ENCODE measurements at places on chromosomes 6 and 20. TPM values are rescaled to one million over a fixed set of nuclear protein-coding genes. Genes with fewer than 3 reads are reported as not detected.

- DNase-seq = peak; percentile 97
- H3K36me3 ChIP-seq = peaks cover 7% of the 10 kb centered on the region
- H3K27ac ChIP-seq = peak within 1 kb of the TSS; percentile 96
- H3K27me3 ChIP-seq = no peaks in the 10 kb centered on the region
- peak within 1 kb of the TSS; percentile 62 for H3K4me3 ChIP-seq
- H3K4me1 ChIP-seq = peaks cover 29% of the 10 kb centered on the region
Observed at GRCh38 chr6:26537846-26538571, at the start of gene HMGN4. Gene HMGN4 (plus strand): TSS chr6:26538366. CDS start chr6:26545207, 6,841 bp downstream.

DNA sequence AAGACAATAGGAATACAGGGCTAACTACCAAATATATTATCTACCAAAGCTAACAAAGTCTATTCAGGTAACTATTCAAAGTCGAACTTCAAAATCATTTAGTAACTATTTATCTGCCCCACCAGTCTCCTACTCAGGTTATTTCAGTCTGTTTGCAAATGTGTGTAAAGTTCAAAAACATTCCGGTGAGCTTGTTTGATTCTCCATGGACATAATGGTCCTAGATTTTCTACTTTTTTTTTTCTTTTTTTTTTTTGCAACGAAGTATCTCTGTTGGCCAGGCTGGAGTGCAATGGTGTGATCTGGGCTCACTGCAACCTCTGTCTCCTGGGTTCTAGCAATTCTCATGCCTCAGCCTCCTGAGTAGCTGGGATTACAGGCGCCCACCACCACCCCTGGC lies 236.0 kb upstream of the FOXQ1 start:
- no peak for DNase-seq
- no peaks in the 10 kb centered on the region for H3K27me3 ChIP-seq
- no peaks in the 10 kb centered on the region for H3K36me3 ChIP-seq
- H3K27ac ChIP-seq = no peak overlapping the region
- no peaks in the 10 kb centered on the region for H3K4me1 ChIP-seq

- H3K36me3 ChIP-seq = peaks cover 44% of the 10 kb centered on the region
- no peak for DNase-seq
- H3K4me1 ChIP-seq = peaks cover 6% of the 10 kb centered on the region
- no peaks in the 10 kb centered on the region for H3K27me3 ChIP-seq
- H3K27ac ChIP-seq = peak overlapping the region; percentile 52
- no peak overlapping the region for H3K4me3 ChIP-seq
Observed at GRCh38 chr20:34581341-34582184, 23.0 kb downstream of the MAP1LC3A start.

DNA sequence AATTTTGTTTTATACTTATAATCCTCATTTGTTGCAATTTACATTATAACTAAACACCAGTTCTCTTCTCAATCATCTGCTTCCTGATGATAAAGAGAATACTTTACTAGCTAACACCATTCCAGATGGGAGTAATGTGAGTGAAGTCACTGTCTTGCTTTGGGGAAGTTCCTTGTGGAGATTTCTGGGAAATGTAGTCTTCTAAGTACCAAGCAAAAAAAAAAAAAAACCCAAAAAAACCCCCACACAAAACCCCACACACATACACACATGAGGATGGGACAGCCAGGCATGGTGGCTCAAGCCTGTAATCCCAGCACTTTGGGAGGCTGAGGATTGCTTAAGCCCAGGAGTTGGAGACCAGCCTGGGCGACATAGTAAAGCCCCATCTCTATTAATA lies 2.2 kb upstream of the SNPH start:
- H3K4me1 ChIP-seq = peaks cover 12% of the 10 kb centered on the region

- H3K27me3 ChIP-seq = no peaks in the 10 kb centered on the region
- no peak overlapping the region for H3K4me3 ChIP-seq
- no peak for DNase-seq
- peaks cover 2% of the 10 kb centered on the region for H3K4me1 ChIP-seq
- H3K36me3 ChIP-seq = peaks cover 5% of the 10 kb centered on the region
- H3K27ac ChIP-seq = no peak overlapping the region
Observed at GRCh38 chr6:85669735-85670194, 27.1 kb upstream of the SYNCRIP start.

GRCh38 chr6:11613336-11613735 lies 75.8 kb downstream of the TMEM170B start:
- H3K4me3 ChIP-seq = no peak overlapping the region
- no peaks in the 10 kb centered on the region for H3K36me3 ChIP-seq
- DNase-seq = no peak
- H3K4me1 ChIP-seq = peaks cover 12% of the 10 kb centered on the region
- no peaks in the 10 kb centered on the region for H3K27me3 ChIP-seq

- DNase-seq = no peak
- H3K36me3 ChIP-seq = no peaks in the 10 kb centered on the region
- H3K4me3 ChIP-seq = no peak overlapping the region
- peak overlapping the region; percentile 45 for H3K27ac ChIP-seq
Observed at GRCh38 chr6:150719831-150720230, 120.1 kb downstream of the PLEKHG1 start.

DNA sequence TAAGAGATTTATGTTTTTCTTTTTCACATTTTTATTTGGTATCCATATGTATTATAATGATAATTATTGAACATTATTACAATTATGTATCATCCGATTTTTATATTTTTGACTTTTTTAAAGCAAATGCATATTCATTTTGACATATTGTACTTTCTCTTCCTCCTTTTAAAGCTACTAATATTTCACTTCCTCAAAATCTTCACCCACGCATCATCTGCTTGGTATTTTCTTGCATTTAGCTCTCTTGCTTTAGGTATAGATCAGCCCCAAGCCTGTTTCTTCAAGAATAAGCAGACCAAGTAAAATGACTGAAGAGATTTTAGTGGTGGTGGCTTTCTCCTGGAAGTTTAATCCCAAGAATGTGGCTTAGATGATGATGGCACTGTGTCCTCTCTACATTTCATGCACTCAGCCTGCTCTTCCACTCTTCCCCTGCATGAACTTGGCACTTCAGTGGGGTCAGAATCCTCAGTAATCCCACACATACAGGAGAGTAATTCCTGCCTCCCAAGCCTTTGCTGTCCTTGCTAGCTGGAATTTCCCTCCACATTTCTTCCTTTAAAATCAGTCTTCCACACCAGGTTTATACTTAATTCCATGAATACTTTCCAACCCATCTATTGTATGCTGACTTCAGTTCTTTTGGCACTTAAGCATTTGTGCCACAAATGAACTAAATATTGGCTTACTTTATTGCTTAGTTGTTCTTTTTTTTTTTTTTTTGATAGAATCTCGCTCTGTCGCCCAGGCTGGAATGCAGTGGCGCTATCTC lies 8.2 kb downstream of the NCOA7 start:
- DNase-seq = peak; percentile 47
- H3K4me3 ChIP-seq = no peak overlapping the region
- H3K27me3 ChIP-seq = no peaks in the 10 kb centered on the region
- no peaks in the 10 kb centered on the region for H3K4me1 ChIP-seq
- H3K27ac ChIP-seq = no peak overlapping the region
- no peaks in the 10 kb centered on the region for H3K36me3 ChIP-seq

DNA sequence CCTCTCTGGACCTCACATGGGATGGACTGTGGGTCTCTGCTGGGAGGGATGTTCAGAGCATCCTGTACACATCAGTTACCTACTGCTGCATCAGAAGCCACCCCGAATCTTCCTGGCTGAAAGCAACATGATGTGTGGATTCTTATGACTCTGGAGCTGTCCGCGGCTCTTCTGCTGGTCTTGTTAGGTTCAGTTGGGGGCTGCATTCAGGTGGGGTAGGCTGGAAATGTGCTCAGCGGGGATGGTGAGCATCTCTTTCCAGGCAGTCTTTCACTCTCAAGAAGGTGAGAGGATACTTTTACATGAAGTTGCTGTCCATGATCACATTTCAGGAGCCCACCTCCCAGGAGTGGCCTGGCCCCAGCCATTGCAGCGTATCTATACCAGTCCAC lies 5.2 kb upstream of the CST5 start:
- no peaks in the 10 kb centered on the region for H3K4me1 ChIP-seq
- H3K27ac ChIP-seq = no peak overlapping the region

DNA sequence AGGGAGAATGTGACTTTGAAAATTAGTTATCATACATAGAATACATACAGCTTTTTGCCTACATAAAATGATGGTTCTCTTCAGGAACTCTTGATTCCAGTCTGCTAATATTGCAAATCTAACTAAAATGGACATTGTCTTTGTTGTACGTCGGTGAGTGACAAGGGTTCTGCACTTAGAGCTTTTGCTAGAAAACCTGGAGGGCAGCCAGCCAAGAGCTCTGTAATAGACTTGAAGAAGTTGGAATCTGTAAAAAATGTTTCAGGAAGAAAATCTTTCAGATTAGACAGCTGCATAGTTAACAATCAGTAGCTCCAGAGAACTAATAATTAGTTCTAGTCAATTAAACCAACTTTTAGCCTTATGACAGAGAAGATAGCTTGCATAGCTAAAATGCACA lies 138.3 kb downstream of the FLRT3 start:
- H3K36me3 ChIP-seq = no peaks in the 10 kb centered on the region
- DNase-seq = peak; percentile 31
- no peak overlapping the region for H3K27ac ChIP-seq

DNA sequence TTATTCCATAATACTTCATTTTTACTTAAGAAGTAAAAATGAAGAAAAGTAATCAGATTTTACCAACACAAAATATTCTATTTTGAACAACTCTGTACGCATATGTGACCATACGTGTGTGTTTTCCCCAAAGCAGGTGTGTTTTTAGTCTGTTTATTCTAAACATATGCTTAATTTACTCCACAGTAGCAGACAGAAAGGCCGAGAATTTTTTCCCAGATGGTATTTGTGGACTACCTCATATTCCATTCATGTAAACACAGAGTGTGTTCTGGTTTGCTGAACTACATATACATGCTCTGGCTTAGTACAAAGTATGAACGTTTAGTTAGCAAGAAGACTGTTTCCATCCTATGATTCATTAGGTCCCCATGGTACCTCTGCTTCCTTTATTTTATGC lies 233.3 kb upstream of the RUNX2 start:
- no peak overlapping the region for H3K27ac ChIP-seq
- no peak for DNase-seq
- no peaks in the 10 kb centered on the region for H3K4me1 ChIP-seq

GRCh38 chr20:13778827-13779226 lies 5.9 kb downstream of the ESF1 start:
- H3K27me3 ChIP-seq = no peaks in the 10 kb centered on the region
- H3K36me3 ChIP-seq = peaks cover 38% of the 10 kb centered on the region
- DNase-seq = no peak
- H3K4me3 ChIP-seq = no peak overlapping the region

GRCh38 chr6:166626177-166627032 lies 646 bp downstream of the RPS6KA2 start:
- peak overlapping the region; percentile 76 for H3K4me3 ChIP-seq
- peaks cover 10% of the 10 kb centered on the region for H3K27me3 ChIP-seq
- H3K27ac ChIP-seq = peak overlapping the region; percentile 26
- no peaks in the 10 kb centered on the region for H3K36me3 ChIP-seq
- peak; percentile 46 for DNase-seq

GRCh38 chr6:44631968-44632367 lies 244.5 kb downstream of the CDC5L start:
- H3K27ac ChIP-seq = no peak overlapping the region
- H3K36me3 ChIP-seq = no peaks in the 10 kb centered on the region
- H3K4me1 ChIP-seq = peaks cover 5% of the 10 kb centered on the region
- DNase-seq = no peak

GRCh38 chr6:155591741-155592140 lies 136.1 kb upstream of the NOX3 start:
- H3K36me3 ChIP-seq = no peaks in the 10 kb centered on the region
- no peaks in the 10 kb centered on the region for H3K4me1 ChIP-seq
- H3K4me3 ChIP-seq = no peak overlapping the region
- no peak for DNase-seq

- no peak overlapping the region for H3K27ac ChIP-seq
- no peak overlapping the region for H3K4me3 ChIP-seq
- no peaks in the 10 kb centered on the region for H3K4me1 ChIP-seq
- H3K36me3 ChIP-seq = no peaks in the 10 kb centered on the region
- DNase-seq = no peak
Observed at GRCh38 chr20:20754714-20755113, 42.3 kb upstream of the RALGAPA2 start.

DNA sequence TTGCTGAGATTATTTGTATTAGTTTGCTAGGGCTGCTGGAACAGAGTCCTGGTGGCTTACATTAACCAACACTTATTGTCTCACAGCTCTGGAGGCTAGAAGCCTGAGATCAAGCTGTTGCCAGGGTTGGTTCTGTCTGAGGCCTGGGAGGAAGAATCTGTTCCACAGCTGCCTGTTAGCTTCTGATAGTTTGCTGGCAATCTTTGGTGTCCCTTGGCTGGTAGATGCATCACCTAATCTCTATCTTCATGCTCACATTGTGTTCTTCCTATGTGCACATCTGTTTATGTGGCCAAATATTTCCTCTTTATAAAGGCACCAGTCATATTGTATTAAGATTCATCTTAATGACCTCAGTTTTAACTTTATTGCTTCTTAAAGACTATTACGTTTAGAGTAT lies 19.5 kb downstream of the SF3B5 start:
- no peaks in the 10 kb centered on the region for H3K36me3 ChIP-seq
- H3K27me3 ChIP-seq = peaks cover 2% of the 10 kb centered on the region
- no peak overlapping the region for H3K4me3 ChIP-seq
- no peak for DNase-seq
- H3K27ac ChIP-seq = no peak overlapping the region

DNA sequence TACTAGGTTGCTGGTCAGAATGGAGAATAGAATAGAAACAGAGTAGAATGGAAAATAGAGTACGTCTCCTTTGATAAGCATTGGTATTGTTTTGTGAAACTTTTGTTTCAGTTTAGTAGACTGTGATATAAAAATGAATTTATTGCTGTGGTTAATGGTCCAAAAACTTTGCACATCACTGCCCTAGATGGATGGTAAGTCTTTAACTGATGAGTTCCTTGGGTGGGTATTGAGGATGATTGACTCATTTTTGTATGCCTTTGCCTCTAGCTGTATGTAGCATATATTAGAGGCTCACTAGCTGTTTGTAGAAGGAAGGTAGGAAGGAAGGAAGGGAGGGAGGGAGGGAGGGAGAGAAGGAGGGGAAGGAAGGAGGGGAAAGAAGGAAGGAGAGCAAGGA lies 48.3 kb downstream of the ZDHHC14 start:
- no peaks in the 10 kb centered on the region for H3K27me3 ChIP-seq
- no peak for DNase-seq
- H3K36me3 ChIP-seq = no peaks in the 10 kb centered on the region
- peaks cover 4% of the 10 kb centered on the region for H3K4me1 ChIP-seq
- H3K27ac ChIP-seq = no peak overlapping the region
- no peak overlapping the region for H3K4me3 ChIP-seq

DNA sequence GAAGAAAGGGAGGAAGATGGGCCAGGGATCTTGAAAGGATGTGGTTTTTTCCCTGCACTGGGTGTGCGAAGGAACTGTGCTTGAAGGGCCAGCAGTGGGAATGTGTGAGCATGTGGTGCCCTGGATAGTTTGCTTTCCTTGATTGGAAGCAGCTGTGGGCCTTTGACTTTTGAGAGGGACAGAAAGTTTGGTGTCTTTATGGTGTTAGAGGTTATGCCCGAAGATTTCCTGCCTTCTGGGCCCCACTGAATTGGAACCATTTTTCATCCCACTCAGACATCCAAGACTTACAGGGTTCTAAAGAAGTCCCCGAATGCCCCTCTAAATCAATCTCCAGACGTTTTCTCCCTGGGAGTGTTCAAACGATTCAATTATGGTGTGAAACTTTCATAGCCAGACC lies 23.5 kb upstream of the EDN3 start:
- H3K4me1 ChIP-seq = no peaks in the 10 kb centered on the region
- DNase-seq = no peak
- peaks cover 7% of the 10 kb centered on the region for H3K27me3 ChIP-seq
- H3K4me3 ChIP-seq = no peak overlapping the region
- no peak overlapping the region for H3K27ac ChIP-seq

NUDT3 gene
- total RNA-seq = 56.7 TPM

RIMS4 gene
- 5.7 TPM for total RNA-seq

SLPI gene
- 0.13 TPM for total RNA-seq

CST9L gene
- total RNA-seq = not detected

KIF25 gene
- 1.8 TPM for total RNA-seq

LRFN2 gene
- 0.09 TPM for total RNA-seq

DLL1 gene
- total RNA-seq = 12.8 TPM

LHFPL5 gene
- not detected for total RNA-seq

IL20RA gene
- 23.4 TPM for total RNA-seq

HACE1 gene
- total RNA-seq = 11.0 TPM

Measured in muscle of leg (tissue), 16 donors.